ENCODE measurements at places on chromosomes 2 and 18.

DNA sequence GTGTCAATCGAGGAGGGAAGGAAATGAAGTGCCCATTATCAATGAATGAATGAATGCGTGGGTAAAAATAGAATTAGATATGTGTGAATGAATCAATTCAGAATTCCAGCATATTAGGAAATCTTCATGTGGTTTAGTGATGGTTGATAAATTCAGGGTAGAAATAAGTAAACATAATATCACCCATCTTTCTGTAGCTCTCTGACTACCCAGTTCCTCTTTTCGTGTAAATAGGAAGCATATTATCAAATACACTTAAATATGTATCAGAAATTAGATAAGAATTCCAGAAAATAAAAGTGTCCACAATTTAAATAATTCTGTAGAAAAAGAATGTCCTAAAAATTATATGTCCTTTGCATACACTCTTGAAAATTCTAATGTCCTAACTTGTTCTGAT, 552.9 kb upstream of the LRATD1 start:
- DNase-seq: no peak

DNA sequence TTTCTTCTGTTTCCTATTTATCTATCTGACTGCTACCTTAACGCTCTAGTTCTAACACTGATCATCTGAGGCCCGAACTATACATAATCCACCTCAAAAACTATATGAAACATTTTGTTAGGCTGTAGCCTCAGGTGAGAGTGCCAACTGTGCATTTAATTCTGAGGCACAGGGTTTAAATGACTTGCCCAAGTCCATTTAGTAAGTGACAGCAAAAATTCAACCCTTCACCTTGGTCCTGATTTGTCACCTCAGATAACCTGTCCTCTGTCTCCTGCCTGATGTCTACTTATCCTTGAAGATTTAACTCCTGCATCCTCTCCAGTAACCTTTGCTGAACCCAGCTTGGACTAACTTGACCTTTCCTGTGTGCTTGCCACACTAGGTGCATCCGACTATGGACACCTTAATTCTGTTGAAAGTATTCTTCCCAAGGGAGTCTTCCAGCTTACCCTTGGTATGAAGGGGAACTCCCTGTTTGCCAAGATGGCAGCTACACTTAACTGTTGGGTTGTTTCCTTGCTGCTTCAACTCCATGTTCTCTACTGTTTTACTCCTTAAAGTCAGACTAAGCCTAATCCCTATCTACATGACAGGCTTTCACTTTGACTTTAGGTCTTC, 23.5 kb downstream of the CD302 start:
- DNase-seq: no peak

GRCh38 chr2:211161236-211161635, 604.8 kb downstream of the CPS1 start:
- no peak for DNase-seq

DNA sequence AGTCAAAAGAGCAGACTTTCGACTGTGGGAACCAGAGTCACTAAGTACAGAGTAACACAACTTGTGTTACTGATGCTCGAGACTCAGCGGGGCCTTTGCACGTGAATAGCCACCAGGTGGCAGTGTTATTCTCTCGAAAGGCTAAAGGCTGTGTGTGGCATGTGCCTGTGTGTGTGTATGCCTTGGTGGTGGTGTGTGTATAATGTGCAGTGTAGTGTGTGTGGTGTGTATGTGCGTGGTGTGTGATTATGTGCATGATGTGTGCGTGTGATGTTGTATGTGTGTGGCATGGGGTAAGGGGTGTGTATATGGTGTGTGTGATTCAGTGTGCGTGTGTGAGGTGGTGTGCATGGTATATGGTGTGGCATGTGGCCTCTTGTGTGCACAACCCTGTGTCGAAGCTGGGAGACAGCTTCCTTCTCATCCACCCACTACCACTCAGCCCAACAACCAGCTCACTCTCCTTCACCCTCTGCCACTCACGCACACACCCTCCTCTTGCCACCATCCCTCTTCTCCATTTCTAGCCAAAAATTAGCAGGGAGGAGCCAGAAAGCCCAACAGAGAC, 83.0 kb upstream of the ZNF532 start:
- no peak for DNase-seq

DNA sequence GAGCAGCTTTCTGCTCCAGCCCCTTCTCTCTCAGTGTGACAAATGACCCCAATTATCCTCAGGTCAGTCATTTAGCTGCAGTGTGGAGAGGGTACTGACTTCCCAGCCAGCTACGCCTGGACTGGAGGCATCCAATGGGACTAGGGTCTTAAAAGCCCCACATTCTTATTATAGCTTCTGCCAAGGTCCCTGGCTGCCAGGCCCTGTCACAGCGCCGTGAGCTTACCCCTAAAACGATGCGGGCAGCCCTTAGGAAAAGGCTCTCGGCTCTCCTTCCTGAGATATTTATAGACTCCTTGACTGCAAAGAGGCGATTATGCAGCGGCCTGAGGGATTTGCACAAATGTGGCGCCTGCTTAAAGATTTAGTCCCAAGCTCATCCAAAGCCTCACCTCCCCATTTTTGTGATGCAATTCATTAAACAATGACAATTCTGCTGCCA, 69.2 kb upstream of the EDAR start:
- DNase-seq: no peak

GRCh38 chr2:3664925-3665324, 6.9 kb downstream of the ALLC start:
- DNase-seq: no peak

- no peak for DNase-seq
Measured at GRCh38 chr2:27502142-27502541, 5.5 kb downstream of the GCKR start.

- no peak for DNase-seq
Measured at GRCh38 chr2:19416784-19417684, 58.6 kb upstream of the OSR1 start.

DNA sequence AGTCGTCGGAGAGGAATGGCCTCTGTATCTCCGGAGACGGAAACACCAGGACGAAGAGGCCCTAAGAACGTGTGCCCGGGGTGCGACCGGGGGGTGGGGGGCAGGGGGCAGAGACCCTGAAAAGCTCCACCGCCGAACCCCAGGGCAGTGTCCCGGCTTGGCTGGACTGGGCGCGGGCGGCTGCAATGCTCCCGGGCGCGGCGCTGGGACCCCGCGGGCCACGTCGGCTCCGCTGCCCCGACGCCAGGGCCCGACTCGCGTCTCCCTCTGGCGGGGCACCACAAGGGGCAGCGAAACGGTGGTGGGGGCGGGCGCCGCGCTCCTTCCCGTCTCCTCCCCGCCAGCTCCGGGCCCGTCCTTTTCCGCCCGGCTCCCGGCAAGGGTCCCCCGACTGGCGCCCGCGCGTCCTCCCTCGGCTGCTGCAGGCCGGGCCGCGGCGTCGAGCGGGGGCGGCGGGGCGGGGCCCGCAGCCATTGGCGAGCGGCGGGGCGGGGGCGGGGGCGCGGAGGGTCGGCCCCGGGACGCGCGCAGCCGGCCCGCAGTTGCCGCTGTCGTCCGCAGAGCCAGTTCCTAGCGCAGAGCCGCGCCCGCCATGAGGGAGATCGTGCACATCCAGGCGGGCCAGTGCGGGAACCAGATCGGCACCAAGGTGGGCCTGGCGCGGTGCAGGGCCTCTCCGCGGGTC, at the start of gene TUBB6:
TUBB6 (plus strand) TSS at position 541 of the 685 bp plus-strand sequence; CDS start at position 593, 52 bp downstream.
- no peak for DNase-seq

DNA sequence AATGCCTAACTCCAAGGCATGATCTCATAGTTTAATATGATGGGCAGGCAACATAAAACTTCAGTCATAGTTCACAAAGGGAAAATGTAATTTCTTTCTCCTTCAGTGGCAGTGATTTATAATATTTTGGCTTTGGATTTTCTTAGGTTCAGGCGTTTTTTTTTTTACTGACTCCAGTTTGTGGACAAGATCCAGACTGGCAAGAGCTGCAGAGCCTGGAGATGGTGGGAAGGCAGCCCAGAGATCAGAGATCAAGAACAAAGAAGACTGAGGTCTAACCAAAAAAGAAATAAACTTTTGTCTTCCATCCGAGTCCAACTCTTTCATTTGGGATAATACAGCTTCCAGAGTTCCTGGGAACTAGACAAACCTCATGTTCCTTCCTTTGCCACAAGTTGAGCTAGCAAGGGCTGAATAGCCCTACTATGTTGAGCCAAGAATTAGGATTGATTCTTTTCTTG, 215.3 kb upstream of the SETBP1 start:
- no peak for DNase-seq

GRCh38 chr2:227152093-227152766, 11.8 kb downstream of the COL4A4 start:
- DNase-seq: no peak

DNA sequence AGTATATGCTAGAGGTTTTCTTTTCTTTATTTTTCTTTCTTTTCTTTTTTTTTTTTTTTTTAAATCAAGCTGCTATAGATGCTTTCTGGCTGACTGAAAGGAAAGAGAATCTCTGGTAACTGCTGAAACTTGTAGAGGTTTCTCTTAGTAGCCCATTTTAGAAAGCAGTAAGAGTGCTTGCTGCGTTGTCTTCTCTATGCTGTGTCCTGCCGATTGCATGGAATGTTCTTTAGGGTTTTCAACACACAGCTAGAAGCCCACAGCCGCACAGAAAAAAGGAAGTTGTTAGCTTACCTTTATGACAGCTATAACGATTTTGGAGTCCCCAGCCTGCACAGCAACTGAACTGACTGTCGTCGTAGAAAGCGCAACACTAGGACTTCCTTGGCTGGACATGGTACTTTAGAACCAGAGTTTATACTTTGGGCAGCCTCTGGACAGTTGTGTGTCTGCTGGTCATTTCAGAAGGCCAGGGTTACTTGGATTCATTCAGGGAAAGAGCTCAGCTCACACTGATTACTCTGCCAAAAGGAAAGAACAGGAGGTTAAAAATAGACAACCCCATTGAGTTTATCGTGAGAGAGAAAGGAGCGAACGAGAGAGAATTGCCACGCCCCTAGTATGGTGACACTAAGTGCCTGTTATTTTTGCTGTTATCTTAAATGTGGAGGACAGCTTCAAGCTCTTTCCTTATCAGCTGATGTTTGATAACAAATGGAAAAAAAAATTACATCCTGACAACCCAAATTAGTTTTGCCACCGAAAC, at the start of gene CCDC141:
CCDC141 (minus strand) TSS at position 592 of the 766 bp plus-strand sequence; CDS start at position 396, 196 bp downstream.
- no peak for DNase-seq

- DNase-seq: no peak
Measured at GRCh38 chr18:30622104-30622503, 420.4 kb downstream of the DSC3 start.

DNA sequence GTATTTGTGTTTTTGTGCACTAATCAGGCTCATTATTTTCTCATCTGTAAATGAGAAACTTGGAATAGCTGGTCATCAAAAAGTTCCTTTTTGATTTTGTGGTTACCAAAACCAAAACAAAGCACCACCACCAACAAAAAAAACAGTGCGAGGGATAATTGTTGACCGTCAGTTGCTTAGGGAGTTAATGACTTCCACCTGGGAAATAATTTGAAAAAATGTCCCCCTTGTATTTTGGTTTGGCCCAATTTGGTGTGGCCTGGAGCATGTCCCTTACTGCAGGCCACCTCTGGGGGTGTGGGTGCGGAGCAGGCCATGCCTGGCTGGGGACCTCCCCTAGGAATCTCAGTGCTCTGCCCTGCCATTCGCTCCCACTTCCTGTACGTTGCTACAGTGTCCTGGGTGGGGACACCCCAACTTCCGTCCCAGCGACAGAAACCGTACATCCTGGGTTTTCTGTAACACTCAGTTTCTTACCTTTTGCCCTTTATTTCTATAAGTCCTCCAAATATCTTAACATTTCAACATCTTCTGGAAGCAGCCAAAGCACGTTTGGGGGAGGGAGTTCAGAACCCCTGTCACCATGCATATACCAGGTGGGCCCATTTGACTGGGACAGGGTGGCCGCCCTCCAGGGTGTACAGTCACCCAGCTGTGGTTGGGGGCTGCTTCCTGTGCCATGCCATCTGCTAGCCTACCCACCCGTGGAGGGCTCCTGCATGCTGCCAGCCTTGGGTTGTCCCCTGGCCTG, 31.3 kb downstream of the NCK2 start:
- DNase-seq: no peak

DNA sequence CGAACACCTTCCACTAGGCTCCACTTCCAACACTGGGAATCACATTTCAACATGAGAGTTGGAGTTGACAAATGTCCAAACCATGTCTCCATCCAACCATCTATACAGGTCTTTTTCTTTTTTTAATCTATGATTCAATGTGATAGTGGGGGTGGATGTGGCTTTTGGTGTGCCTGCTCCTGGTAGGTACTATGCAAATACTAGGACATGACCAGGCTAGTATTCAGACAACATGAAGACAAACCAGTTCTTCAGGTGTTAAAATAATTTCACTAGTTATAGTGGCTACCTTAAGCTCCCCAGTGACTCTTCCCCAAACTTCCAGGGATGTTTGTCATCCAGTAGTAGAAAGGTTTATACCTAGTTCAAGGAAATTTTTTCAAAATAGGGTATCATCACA, 387.5 kb downstream of the CDH2 start:
- DNase-seq: no peak

- no peak for DNase-seq
Measured at GRCh38 chr18:63590373-63590772, 3.2 kb downstream of the SERPINB13 start.

DNA sequence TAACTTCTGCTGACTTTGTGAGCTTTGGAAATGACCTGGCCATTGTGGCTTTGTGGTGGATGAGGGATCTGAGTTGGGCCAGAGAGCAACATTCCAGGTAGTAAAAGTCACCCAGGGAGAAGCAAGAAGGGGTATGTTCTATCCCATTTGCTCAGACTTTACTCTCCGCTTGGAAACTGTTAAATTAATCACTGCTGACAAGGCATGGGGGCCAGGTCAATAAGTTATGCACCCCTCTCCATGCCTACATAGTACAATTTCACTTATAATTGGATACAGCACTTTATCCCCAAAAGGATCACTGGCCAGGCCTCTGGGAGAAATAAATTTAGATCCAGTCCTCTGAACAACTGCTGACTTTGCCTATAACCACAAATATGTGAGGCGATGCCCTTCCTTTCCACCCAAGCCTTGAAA, 92.1 kb downstream of the RPRM start:
- no peak for DNase-seq

GRCh38 chr2:26770986-26771586, 7.0 kb downstream of the SLC35F6 start:
- DNase-seq: no peak

DNA sequence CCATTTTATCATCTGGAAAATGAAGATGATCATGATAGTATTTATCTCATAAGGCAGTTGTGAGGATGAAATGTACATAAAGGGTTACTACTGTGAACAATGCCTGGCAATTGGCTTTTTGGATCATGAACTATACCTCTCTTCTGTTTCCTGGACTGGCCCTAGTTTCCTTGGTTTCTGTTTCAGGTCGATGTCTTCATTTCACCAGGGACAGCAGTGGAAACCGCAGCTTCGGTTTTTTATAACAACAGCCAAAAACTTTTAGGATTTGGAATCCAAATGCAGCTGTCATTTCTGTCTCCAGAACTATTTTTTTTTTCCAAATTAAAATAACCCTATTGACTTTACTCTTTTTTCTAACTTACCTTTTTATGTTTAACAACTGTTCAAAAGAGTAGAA, 425.1 kb downstream of the RND3 start:
- DNase-seq: no peak

DNA sequence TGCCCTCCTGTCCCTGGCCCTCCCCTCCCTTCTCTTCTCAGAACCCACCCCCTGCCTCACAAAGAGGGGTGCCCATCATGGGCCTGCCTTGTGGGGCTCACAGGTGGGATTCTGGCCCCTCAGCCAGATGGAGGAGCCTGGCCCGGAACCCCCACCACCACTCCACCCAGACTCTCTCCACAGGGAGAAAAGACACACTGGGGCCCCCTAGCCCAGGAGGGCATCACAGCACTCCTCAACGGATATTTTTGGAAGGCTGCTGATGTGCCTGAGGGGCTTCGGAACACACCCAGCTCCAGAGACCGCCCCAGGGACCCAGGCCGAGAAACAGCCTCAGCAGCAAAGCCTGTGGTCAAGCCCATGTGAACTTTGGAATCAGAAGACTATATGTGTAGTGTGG, 9.9 kb downstream of the KCNIP3 start:
- DNase-seq: no peak
